Calu3 (cell line): ENCODE measurements at places on chromosomes 5 and 9. TPM values are rescaled to one million over a fixed set of nuclear protein-coding genes. Genes with fewer than 3 reads are reported as not detected.

Gene PCDHB15
- 1.1 and 1.4 TPM in 2 replicates for total RNA-seq

Gene PCDHB8
- 0.21 and 0.61 TPM in 2 replicates for total RNA-seq

Gene LVRN
- total RNA-seq, result 0.14 and 0.71 TPM in 2 replicates

Gene ANKRD20A1
- 0.69 and 3.0 TPM in 2 replicates for total RNA-seq

Gene C9orf43
- 0.33 and 0.51 TPM in 2 replicates for total RNA-seq

DNA sequence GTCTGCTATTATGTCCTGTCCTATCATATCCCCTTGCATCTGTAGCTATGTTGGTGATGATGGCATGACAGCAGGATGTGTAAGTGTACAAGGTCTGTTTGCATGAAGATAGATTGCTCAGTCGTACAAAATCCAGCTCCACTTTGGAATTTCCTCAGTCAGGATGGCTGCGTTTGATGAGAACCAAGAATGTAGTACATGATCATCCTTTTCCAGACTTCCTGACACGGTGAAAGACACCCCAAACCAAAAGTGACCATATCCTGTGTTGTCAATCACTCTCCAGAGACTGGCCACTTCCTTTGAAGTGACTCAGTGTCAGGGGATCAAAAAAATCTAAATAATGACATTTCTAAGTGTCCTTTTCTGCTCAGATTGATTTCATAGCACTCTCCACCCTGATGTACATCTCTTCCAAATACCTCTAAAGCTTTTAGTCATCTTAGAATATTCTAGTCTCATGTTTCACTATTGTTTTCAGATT lies 213.4 kb downstream of the PLK2 start:
- H3K4me1 ChIP-seq, result peaks cover 30% of the 10 kb centered on the region
- H3K27me3 ChIP-seq, result no peaks in the 10 kb centered on the region
- no peak overlapping the region for H3K27ac ChIP-seq
- no peak for DNase-seq
- H3K4me3 ChIP-seq, result no peak overlapping the region

- DNase-seq, result no peak
- peaks cover 16% of the 10 kb centered on the region for H3K4me1 ChIP-seq
- H3K4me3 ChIP-seq, result no peak overlapping the region
- no peaks in the 10 kb centered on the region for H3K36me3 ChIP-seq
These were observed 248.5 kb downstream of the SMARCA2 start for GRCh38 chr9:2263665-2264064.

DNA sequence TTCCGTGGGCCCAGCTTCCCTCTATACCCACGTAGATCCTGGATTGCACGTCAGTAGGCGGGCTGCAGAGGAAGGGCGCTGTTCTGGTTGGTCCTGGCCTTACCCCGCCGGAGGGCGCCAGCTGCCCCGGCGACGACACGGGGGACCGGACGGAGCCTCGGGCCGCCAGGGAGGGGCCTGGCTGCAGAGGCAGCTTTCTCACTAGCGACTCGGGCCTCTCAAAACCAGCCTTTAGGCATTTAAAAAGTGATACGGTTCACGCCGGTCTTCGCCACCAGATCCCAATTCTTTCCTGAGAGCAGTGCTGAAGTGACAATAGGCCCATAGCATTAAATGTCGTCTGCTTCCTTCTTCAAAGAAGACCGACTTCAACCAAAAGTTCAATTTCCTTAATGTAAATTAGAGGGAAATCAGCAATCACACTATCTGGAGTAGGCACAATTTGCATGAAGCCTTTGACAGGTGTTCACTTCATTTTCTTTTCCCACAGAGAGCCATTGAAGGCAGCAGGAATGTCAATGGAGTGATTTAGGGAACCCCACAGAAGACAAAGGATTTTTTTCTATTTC lies 17.6 kb upstream of the UBE2D2 start:
- H3K36me3 ChIP-seq, result no peaks in the 10 kb centered on the region
- no peaks in the 10 kb centered on the region for H3K27me3 ChIP-seq
- no peak overlapping the region for H3K27ac ChIP-seq
- no peak overlapping the region for H3K4me3 ChIP-seq

DNA sequence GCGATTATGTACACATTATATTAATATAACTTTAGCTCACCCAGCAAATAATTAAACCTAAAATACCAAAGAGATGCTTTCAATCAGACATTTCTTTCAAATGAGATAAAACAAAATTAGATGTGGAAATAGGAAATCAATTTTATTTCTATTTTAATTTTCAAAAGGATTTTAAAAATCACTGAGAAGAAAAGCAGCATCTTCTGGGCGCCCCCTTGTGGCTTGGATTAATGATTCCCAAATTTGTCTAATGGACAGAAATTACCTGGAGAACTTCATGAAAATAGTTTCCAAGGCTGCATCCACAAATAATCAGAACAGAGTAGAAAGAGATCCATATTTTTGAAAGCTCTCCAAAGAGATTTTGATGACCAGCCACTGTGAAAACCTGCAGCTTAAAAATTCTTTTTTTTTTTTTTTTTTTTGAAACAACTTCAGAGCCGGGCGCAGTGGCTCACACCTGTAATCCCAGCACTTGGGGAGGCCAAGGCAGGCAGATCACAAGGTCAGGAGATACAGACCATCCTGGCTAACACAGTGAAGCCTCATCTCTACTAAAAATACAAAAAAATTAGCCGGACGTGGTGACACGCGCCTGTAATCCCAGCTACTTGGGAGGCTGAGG lies 50.9 kb upstream of the CEMIP2 start:
- H3K4me3 ChIP-seq, result no peak overlapping the region
- H3K27ac ChIP-seq, result no peak overlapping the region
- no peaks in the 10 kb centered on the region for H3K36me3 ChIP-seq
- peaks cover 27% of the 10 kb centered on the region for H3K4me1 ChIP-seq

- H3K4me1 ChIP-seq, result no peaks in the 10 kb centered on the region
- H3K36me3 ChIP-seq, result no peaks in the 10 kb centered on the region
- H3K27me3 ChIP-seq, result peaks cover 12% of the 10 kb centered on the region
- no peak overlapping the region for H3K4me3 ChIP-seq
- DNase-seq, result no peak
- no peak overlapping the region for H3K27ac ChIP-seq
These were observed 27.1 kb upstream of the ZNF462 start for GRCh38 chr9:106835840-106836239.

DNA sequence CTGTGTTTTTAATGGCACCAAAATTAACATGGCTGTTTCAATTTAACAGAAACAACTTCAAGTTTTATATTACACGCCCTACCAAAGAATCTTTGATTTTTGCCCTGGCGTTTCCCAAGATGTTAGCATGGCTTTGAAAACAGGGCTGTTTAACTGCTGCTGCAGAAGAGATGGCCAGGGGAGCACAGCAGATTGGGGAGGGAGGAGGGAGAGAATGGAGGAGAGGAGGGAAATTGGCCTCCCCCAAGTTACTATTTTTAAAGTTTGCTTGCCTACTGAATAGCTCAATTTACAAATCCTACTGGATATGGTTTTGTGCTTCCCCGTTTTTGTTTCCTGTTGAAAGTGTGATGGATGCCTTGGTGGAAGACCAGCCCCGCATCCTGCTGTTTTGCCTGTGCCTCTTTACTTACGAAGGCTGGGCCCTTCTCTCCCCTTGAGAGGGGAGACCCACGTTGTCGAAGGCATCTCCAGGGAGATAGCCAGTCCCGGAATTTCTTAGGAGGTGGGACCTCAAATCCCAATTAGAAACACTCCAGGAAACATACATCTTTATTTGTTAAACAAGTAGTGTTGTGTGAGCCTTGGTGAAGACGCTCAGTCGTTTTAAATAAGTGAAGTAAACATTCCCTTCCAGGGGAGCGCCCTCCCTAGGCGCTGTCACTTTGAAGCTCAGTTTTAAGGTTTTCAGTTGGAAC lies 98.6 kb downstream of the AOPEP start:
- no peak overlapping the region for H3K27ac ChIP-seq
- DNase-seq, result no peak

GRCh38 chr5:14356305-14356704 lies 213.2 kb downstream of the TRIO start:
- H3K36me3 ChIP-seq, result peaks cover 35% of the 10 kb centered on the region
- no peak overlapping the region for H3K4me3 ChIP-seq
- no peaks in the 10 kb centered on the region for H3K4me1 ChIP-seq

- DNase-seq, result no peak
- no peak within 1 kb of the TSS for H3K4me3 ChIP-seq
- peaks cover 16% of the 10 kb centered on the region for H3K36me3 ChIP-seq
- no peaks in the 10 kb centered on the region for H3K4me1 ChIP-seq
- no peak within 1 kb of the TSS for H3K27ac ChIP-seq
- peaks cover 12% of the 10 kb centered on the region for H3K27me3 ChIP-seq
These were observed at the start of gene ZDHHC11 for GRCh38 chr5:850511-851006. ZDHHC11 (minus strand) TSS chr5:850986; CDS start chr5:850602, 384 bp downstream.

DNA sequence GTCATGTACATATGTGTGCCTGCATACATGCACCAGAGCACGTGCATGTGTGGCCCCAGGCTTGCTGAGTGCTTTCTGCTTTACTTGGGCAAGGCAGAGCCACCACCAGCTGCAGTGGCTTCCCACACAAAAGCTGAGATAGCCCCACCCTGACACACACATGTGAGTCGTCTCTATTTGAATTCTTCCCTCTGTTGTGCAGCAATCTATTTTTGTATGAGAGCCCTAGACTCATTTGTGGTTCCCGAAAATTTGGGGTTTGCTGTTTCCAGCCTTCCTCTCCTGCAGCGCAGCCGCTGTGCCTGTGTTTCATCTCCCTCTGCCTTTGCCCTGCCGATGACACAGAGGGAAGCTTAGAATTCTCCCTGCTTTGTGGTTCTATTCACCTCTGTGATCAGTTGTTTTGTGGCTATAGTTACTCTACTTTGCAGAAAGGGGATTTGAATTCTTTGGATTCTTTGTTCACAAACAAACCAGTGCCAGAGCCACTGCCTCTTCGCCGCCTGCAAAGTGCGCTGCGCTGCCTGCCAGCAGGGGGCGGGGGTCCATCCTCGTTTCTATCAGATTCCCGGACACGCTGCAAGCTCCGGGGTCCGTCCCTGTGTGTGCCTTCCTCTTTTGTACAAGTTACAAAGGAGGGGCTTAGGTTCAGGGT lies 95.8 kb upstream of the DAP start:
- peaks cover 100% of the 10 kb centered on the region for H3K27me3 ChIP-seq
- H3K4me3 ChIP-seq, result no peak overlapping the region
- H3K27ac ChIP-seq, result no peak overlapping the region
- H3K4me1 ChIP-seq, result no peaks in the 10 kb centered on the region
- no peaks in the 10 kb centered on the region for H3K36me3 ChIP-seq

- no peaks in the 10 kb centered on the region for H3K27me3 ChIP-seq
- no peak for DNase-seq
- no peaks in the 10 kb centered on the region for H3K4me1 ChIP-seq
- H3K27ac ChIP-seq, result no peak overlapping the region
These were observed 2016.3 kb upstream of the CDH9 start for GRCh38 chr5:29054694-29055093.

DNA sequence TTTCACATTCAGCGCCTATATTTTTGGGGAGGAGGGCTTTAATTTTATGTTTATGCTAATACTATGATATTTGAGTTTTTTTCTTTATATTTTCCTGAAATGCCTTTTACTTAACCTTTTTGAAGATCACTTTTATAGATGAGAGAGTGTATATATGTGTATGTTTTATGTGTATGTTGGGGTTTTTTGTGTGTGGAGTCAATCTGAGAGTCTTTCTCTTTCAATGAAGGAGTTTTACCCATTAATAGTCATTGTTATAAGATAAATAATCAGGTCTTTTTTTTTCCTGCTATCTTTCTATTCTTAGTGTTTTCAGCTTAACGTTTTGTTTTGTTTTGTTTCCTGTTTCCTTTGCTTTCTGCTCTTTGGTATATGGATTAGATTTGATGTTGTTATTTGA lies 112.2 kb downstream of the TEX10 start:
- no peaks in the 10 kb centered on the region for H3K27me3 ChIP-seq
- H3K4me3 ChIP-seq, result no peak overlapping the region

DNA sequence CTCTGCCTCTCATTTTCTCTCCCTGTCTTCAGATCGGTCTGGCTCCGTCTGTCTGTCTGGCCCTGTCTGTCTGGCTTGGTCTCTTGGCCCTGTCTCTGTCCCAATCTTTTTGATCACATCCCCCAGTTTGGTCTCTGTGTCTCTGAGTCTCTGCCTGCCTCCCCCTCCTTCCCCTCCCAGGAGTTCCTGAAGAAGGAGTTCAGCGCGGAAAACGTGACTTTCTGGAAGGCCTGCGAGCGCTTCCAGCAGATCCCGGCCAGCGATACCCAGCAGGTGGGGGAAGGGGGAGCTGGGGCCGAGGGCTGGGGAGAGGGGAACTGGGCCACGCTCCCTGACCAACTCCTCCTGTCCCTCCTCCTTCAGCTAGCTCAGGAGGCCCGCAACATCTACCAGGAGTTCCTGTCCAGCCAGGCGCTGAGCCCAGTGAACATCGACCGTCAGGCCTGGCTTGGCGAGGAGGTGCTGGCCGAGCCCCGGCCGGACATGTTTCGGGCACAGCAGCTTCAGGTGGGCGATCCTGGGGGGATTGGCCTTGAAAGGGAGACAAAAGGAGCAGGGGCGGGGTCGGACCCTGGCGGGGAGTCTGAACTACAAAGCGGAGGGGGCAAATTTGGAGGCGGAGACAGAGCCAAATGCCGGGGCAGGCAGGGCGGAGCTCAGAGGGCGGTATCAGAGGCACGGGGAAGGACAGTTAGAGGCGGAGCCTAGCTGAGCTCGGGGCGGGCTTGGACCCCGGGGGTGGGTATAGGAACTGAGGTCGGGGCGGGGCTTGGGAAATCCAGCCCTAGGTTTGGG lies 9.0 kb downstream of the RGS14 start:
- H3K27ac ChIP-seq, result no peak overlapping the region
- DNase-seq, result no peak
- H3K27me3 ChIP-seq, result no peaks in the 10 kb centered on the region
- no peak overlapping the region for H3K4me3 ChIP-seq
- peaks cover 34% of the 10 kb centered on the region for H3K36me3 ChIP-seq

DNA sequence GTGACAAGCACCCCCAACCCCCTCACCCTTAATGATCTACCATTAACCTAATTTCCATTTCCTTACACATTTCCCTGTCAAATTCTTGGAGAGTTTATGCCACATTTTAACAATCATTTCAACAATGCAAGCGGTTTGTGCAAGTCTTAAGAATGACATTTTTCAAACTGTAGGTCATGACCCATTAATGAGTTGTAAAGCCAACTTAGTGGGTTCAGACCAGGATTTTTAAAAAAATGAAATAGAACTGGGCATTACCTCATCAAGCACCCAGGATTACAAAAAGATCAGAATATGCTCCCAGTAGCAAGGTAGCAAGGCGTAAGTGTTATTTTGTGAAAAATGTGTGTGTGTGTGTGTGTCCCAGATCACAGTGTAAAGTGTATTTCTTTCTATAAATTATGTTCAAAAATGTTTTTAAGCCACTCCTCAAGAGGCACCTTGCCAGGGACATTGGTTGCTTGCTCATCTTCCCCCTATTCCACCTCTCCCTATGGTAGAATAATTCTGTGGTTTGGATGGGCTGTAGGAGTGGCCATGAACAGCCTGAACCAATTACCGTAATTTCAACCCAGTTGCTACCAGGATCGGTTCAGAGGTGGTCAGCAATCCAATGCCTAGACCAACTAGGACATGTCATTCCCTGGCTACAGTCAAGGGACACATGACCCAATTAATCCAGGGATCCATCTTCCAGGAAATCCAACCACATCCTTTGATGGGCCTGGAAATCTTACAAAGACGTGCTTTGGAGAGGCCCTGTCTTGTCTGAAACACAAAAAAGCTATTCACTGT lies 14.4 kb upstream of the TGFBR1 start:
- peaks cover 35% of the 10 kb centered on the region for H3K27me3 ChIP-seq
- no peak overlapping the region for H3K4me3 ChIP-seq
- no peak overlapping the region for H3K27ac ChIP-seq
- DNase-seq, result no peak

- H3K36me3 ChIP-seq, result no peaks in the 10 kb centered on the region
- H3K27me3 ChIP-seq, result peaks cover 86% of the 10 kb centered on the region
- DNase-seq, result no peak
- no peak overlapping the region for H3K27ac ChIP-seq
- no peak overlapping the region for H3K4me3 ChIP-seq
These were observed 185.3 kb upstream of the WWC1 start for GRCh38 chr5:168106008-168106761.

- H3K36me3 ChIP-seq, result no peaks in the 10 kb centered on the region
- no peak overlapping the region for H3K4me3 ChIP-seq
- no peak overlapping the region for H3K27ac ChIP-seq
- no peaks in the 10 kb centered on the region for H3K27me3 ChIP-seq
- no peaks in the 10 kb centered on the region for H3K4me1 ChIP-seq
- DNase-seq, result no peak
These were observed 115.3 kb downstream of the TLE4 start for GRCh38 chr9:79687131-79687447.
